Activated CD8-positive, alpha-beta T cell treated with anti-CD3 and anti-CD28 coated beads, Interleukin-2, amount 10 ng/mL, durations not matched to agents 7 days and 5 days (primary cell): ENCODE measurements at places on chromosomes 16 and 17.

GRCh38 chr17:77502626-77503292 is 362.0 kb downstream of the SEC14L1 start:
- no peak for DNase-seq

- no peak for DNase-seq
These were observed 86.3 kb upstream of the TOM1L1 start for GRCh38 chr17:54814371-54814770.

DNA sequence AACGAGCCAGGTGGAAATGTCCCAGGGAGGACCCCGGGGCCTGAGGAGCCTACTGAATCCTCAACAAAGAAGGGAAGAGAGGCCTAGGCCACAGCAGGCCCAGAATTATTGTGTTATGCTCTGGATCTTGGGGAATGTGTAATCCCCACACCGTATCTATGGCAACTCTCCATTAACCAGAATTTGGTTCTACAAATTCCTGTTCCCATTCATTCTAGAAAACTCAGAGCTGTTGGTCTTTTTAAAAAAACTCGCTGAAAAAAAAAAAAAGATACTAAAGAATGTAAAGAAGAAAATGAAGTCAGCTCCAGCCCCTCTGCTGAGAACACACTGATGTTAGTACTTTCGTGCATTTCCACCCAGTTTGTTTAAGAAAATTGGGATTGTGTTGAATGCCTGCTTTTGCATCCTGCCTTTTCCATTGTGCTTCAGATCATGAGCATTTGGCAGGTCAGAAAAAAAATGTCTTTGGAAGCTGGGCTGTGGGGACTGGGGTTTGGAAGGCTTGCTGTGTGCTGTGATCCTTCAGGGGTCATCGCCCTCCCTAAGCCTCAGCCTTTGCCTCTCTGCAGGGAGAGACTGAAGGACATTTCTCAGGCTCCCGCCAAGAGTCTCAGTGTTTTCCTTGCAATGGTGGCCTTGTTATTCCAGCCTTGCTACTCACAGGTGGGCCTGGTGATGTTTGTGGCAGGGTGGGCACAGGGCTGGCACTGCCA is 69.5 kb downstream of the SREBF1 start:
- no peak for DNase-seq

GRCh38 chr16:85426806-85427205 is 186.3 kb upstream of the GSE1 start:
- no peak for DNase-seq

DNA sequence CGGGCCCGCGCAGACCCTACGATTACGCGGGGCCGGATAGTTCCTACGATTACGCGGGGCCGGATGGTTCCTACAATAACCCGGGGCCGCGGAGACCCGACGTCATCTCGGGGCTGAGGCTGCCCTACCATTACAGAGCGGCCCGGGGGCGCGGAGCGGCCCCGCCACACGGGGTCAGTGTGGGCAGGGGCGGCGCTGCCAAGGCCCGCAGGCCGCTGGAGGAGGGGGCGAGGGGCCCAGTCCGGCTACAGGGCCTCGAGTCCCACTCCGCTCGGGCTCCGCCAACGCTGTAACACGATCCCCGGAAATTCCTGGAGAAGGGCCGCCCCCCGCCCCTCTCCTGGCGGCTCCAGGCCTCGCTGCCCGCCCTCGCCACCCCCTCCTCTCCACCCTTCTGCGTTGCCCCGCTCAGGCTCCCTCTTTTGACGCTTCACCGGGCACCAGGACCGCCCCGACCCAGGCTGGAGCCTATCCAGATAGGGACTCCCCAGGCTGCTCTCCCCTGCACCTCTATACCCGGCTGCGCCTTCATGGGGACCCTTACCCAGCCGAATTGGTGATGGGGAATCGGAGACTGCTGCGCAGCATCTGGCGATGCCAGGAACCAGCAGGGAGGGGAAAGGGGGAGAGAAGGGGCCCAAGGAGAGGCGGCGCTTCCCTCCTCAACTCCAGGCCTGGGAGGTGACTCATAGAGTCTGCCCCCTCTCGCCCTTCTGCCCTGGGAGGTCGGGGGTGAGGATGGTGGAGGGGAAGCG is at the start of gene RAB34:
TSS of gene RAB34 (minus strand) at position 291 of the 755 bp plus-strand sequence. CDS start 602 bp downstream, outside the sequence.
- DNase-seq = no peak

DNA sequence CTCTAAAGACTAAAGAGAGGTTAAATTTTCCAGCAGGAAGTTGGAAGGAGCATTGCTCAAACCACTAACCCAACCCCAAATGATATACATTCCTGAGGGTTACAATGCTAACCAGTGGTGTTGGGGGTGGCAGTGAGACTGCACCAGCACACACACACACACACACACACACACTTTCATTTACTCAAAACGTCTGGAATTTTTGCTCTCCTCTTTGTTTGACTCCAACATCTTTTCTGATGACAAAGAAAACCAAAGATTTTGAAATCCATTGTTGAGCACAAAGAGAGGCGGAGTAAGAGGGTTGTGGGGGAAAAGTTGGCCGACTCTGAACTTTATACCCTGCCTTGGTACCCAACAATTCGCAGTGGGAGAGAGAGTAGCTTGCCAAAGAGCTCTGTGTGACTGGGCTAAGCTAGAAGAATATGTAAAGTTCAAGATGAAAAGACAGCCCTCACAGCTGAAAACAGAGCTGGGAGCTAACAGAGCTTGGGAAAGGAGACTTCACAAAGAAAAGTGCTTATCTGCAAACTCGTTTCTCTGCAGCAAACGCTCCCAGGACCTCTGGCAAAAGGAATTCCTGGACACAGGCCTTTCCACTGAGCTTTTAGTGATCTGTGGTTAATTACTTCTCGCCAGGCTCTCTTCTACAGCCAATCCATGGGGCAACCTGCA is 426.0 kb upstream of the CDH11 start:
- no peak for DNase-seq

DNA sequence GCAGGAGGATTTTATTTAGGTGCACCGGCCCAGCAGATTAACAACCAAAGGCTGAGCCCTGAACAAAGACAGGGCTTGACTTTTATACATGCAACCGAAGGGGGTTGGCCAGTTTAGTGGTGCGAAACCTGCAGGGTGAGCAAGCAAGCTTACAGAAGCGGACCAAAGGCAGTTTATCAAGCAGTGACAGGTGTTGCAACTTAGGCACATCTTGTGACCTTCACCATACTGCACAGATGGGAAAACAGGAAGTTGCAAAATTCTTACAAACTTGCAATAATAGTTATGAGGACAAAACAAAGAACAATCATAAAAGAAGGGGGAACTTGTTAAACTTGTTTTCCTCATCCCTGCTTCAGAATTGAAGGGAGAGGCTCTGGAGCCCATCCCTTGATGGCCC is 1265.1 kb downstream of the CDH8 start:
- no peak for DNase-seq

DNA sequence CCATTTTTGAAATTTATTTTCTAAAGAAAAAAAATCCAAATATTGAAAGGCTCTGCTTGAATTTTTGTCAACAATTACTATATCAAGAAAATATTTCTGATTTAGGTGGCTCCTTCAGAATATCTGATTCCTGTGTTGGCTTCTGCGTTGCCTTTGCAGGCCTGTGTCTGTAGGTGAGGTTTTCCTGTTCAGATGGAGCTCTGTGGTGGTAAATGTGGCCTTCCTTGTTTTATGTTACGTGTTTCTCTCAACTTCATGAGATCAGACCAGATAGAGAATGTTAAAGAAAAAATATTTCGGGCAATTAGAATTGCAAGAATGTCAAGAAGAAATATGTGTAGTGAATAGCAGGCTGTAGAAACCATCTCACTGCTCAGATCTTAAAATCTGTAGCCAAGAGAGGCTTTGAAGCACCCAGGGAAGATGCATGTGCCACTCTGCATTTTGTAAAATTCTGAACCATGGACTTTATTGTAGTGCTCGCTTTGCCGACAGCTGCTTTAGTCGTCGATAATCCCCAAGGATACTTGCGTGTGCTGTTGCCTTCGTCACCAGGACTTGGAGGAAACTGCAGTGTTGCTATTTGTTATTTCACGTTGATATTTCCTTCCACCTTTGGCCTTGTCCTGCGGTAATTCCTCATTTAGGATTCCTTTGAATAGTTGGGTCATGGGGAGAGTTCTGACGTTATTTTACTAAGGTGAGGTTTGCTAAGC is 69.9 kb downstream of the RPTOR start:
- no peak for DNase-seq

GRCh38 chr17:70804161-70804560 is 634.8 kb downstream of the KCNJ2 start:
- DNase-seq = no peak

- DNase-seq = no peak
These were observed 19.2 kb downstream of the FMNL1 start for GRCh38 chr17:45240905-45241327.

- no peak for DNase-seq
These were observed 255.2 kb downstream of the SLC39A11 start for GRCh38 chr17:72837335-72837734.

DNA sequence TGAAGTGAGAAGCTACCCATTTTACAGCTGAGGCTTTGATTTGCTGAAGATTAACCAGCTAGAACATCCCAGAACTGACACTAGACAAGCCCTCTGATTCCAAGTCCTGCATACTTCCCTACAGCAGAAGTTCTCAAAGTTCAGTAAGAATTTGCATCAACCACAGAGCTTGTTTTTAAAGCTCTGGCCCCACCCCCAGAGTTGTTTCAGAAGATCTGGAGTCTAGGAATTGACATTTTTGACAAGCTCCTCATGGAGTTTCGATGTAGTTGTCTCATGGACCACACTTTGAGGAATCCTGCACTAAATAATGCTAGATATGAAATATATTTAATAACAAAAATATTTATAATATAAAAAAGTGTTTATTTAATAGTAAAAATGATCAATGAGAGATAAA is 120.3 kb upstream of the ADAMTS18 start:
- DNase-seq = no peak

DNA sequence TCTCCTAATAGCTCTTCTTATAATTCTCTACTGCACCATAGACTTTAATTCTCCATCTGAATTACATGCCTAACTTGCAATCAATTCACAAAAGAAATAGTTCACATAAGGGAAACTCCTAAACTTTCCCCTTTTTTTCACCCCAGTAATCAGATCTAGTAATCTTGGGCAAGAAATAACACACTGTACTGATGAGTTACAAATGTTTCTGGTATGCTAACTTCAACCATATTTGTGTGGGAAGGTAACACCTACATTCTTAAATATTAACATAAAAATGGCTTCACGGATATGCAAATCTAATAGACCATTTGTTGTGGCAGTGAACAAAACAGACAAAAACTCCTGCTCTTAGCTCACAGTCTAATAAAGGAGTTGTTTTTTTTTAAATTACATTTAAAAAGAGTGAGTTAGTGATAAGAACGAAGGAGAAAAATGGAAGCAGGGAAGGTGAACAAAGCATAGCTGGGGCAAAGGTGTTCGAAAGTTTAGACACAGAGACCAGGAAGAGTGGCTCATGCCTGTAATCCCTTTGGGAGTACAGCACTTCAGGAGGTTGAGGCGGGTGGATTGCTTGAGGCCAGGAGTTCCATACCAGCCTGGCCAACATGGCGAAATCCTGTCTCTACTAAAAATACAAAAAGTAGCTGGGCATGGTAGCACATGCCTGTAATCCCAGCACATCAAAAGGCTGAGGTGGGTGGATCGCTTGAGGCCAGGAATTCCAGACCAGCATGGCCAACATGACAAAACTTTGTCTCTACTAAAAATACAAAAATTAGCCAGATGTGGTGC is 34.8 kb downstream of the CMTM3 start:
- DNase-seq = no peak

DNA sequence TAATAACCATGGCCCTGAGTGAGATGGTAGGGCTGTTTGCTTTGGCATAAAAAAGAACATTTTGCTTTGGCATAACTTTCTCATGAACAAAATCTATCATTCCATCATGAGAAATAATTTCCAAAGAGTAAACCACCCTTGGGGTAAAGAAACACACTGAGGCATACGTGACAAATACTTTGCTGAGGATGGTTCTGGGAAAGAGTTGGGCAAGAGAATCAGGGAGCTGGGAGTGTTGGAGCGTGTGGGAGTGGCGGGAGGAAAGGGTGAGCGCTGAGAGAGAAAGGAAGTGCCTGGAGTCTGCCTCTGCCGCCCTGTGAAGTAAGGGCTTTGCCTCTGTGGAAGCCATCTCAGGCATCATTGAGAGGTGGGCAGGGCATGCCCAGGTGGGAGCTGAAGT is 60.2 kb upstream of the ARHGAP44 start:
- DNase-seq = no peak

DNA sequence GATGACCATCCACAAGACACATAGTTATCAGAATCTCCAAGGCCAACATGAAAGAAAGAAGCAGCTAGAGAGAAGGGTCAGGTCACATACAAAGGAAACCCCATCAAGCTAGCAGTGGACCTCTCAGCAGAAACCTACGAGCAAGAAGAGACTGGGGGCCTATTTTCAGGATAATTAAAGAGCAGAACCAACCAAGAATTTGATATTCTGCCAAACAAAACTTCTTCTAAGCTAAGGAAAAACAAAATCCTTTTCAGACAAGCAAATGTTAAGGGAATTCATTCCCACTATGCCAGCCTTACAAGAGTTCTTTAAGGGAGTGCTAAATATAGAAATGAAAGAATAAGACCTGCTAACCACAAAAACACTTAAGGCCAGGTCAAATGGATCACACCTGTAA is 47.8 kb downstream of the ITFG1 start:
- no peak for DNase-seq

GRCh38 chr17:66200685-66201092 is 8.8 kb upstream of the CEP112 start:
- DNase-seq = peak; percentile 56

DNA sequence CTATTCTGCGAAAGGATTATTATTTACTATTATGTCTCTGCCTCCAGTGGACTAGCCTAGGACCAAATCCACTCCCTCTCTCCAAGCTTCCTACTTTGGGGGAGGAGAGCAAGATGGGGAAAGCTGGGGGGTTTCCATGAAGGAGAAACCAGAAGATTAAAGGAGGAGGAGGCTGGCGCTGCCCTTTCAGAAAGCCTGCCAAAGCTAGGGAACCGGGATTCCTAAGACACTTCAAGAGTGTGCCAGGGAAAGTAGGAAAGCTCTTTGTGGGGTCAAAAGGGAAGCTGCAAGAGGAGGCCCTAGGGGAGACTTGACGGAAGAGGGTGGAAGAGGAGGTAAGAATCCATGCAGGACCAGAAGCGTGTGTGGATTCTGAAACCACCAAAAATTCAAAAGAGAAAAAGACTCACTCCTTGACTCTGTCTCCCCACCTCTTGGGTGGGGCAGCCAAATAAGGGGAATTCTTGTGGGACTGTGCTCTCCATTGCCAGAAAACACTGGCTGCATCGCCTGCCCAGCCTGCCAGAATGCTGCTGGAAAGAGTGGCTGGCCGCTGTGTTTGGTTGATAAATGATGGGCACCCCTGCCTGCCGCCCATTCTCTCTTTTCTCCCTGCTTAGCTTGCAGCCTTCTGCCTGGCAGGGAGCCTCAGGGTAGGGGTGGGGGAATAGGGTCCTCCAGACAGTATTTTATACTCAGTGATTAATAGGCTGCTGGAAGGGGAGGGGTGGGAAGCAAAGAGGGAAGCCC is 11.8 kb upstream of the KAT7 start:
- DNase-seq = no peak

GRCh38 chr17:43846963-43847371 is at the start of gene CD300LG:
Gene CD300LG (plus strand): TSS chr17:43847176. CDS start chr17:43847217, 41 bp downstream.
- no peak for DNase-seq
